COR-L47 (cell line): ENCODE measurements at places on chromosomes 2 and 18.

GRCh38 chr2:214575465-214575864 lies 164.6 kb downstream of the VWC2L start:
- DNase-seq: no peak

- DNase-seq: no peak
Measured at GRCh38 chr2:211877061-211877460, 661.5 kb downstream of the ERBB4 start.

GRCh38 chr18:43238429-43238828 lies 38.9 kb downstream of the SYT4 start:
- no peak for DNase-seq

- DNase-seq: no peak
Measured at GRCh38 chr2:160984426-160985077, 175.7 kb upstream of the TANK start.

DNA sequence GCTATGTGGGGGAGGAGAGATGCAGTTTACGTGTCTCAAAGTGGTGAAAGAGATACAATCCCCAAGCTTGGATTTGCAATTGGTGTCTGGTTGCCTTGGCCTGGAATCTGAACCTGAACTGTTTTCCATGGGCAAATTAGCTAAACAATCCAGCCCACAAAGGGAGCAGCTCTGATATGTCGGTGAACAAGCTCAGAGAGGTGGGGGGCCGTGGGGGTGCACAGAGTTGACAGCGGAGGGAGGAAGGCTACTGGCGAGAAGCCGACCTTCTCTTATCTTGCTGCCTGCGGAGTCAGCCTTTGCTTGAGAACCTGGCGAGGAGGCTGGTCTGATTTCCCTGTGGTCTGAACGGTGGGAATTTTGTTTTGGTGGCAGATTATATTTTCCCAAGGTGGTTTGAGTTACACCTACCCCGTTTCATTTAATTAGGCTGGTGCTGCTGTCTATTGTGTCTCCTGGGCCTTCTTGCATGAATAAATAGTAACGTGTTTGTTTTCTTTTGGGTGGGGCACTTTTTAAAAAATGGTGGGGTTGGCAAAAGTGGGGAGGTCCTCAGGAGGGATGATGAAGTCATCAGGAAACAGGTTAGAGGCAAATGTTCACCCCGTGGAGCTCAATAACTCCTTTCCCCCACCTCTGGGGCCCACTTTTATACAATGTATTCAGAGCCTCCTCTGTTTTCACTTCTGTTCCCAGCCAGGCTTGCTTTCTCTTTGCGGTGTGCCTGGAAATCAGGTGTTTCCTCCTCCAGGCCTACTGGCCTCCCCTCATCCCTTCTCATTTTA lies 80.9 kb upstream of the IGFBP5 start:
- peak; percentile 86 for DNase-seq

- DNase-seq: no peak
Measured at GRCh38 chr2:224094413-224094812, 55.3 kb upstream of the SERPINE2 start.

DNA sequence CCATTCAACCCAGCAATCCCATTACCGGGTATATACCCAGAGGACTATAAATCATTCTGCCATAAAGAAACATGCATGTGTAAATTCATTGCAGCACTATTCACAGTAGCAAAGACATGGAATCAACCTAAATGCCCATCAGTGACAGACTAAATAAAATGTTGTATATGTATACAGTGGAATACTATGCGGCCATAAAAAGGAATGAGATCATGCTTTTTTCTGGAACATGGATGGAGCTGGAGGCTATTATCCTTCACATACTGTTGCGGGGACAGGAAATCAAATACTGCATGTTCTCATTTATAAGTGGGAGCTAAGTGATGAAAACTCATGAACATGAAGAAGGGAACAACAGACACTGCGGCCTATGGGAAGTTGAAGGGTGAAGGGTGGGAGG lies 65.1 kb downstream of the EHBP1 start:
- DNase-seq: no peak

DNA sequence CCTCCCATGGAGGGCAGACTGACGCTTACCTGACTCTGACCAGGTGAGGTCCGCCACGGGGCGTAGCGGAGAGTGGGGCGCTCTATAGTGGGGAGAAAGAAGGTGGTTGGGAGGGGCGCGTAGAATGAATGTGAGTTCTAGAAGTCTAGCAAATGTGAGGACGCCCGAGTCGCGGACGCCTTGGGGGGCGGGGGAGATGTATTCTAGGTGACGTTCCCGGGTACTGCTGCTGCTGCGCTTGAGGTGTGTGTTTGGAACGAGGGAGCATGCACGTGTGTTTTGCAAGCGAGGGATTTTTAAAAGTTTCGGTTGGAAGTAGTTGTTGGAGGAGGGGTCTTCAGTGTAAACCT lies 758 bp downstream of the RIF1 start:
- peak; percentile 51 for DNase-seq

DNA sequence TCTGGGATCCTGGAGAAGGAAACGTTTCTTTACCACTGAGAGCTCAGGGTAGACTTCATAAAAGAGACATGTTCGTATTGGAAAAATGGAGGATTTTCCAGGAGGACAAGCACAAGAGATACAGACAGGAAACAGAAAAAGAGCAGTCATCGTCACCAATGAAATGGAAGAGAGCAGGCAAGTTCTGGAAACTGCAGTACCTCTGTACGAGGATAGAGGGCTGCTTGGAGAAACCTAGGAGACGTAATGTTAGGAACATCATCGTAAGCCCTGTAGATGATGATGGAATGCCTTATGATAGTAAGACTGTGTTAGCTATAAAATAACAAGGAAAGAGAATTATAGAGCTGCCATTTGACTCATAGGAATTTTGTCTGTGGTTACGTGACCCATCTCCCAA lies 121.1 kb upstream of the KLHL14 start:
- DNase-seq: no peak

DNA sequence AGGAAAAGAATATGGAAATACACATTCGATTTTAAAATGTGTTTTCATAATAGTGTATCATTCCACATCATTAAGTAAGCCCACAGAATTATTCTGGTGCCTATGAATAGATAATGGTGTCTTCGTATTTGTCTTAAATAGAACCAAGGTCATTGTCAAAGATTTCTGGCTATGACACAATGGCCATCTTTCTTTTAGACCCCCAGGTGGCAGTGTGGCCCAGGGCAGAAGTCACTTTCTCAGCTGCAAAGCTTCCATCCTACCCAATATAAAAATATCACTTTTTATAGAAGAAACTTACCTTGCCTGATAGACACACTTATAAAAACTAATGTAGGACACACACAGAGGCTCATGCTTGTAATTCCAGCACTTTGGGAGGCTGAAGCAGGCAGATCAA lies 57.5 kb downstream of the ZRANB3 start:
- DNase-seq: peak; percentile 36

- DNase-seq: no peak
Measured at GRCh38 chr2:29040552-29040951, 33.8 kb downstream of the PCARE start.

DNA sequence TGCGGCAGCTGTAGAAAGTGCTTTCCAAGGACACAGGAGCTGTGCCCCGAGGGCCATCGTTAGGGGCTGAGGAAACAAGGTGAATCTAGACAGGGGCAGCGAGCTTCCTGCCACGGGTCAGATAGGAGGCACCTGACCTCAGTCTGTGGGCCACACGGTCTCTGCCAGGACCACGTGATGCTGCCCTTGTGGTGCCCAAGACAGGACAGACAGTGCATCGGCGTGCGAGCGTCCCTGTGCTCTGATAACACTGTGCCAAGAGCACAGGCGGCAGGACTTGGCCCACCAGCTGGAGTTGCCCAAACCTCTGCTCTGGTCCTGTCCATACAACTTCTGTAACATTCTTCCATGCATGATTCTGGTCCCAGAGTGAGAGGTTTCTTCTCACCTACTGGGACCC lies 225.4 kb downstream of the TWIST2 start:
- DNase-seq: no peak

DNA sequence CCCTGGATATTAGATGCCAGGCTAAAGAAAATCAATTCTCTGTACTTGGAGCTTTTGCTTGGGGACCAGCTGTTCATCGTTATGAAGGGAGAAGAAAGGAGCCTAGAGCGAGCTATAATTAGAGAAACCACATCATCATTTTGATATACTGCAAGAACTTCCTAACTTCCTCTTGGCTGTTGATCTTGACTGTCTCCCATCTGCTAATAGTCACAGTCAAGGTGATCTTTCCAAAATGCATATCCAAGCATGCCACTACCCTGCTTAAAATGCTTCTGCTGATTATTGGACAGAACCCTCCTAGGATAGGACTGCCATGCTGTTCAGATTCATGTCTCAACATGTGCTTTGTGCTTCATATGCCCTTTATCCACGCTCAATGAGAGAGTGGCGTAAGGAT lies 54.8 kb downstream of the RAPGEF4 start:
- DNase-seq: no peak

DNA sequence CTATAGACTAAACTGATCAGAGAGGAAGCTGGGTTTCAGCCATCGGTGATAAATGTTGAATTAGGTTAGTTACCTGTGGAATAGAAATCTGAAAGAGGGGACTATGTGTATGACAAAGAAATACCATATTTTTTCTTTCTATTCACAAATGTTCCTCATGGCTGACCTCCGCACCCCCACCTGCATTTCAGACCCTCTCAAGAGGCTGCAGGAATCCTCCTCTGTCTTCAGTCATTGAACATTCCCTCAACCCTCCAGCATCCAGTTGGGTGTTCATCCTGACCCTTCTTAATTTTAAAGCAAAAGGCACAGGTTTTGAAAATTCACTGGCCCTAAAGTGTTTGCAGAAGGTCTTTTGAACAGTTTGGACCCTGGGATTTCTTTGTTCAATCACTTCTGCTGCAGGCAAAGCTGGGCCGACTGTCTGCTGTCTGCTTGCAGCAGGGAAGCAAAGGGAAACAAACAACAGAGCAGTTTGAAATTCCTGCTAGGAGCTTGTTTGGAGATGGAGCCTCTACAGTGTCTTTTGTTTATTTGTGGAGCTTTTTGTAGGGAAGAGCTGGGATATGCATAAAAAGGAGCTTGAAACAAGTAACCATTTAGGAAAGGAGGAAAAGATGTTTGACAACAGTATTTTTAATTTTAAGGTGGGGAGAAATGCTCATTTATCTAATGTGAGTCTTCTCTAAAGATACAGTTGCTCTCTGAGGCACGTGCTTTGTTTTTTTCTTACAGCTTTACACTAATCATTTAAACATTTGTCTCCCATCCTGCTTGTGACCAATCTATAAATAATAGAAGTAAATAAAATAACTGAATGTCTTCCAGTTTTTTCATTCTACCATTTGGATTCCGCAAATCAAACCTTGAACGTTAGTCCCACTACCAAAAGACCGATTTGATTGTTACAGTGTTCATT lies 213.3 kb upstream of the MMADHC start:
- no peak for DNase-seq

- DNase-seq: no peak
Measured at GRCh38 chr2:60215386-60215901, 338.0 kb downstream of the BCL11A start.
